ENCODE measurements at places on chromosomes 2 and 18. TPM values are rescaled to one million over a fixed set of nuclear protein-coding genes. Genes with fewer than 3 reads are reported as not detected.

UGT1A10 gene
- total RNA-seq: 54.9 TPM

KCNJ13 gene
- total RNA-seq: not detected

SRD5A2 gene
- total RNA-seq: not detected

MYO5B gene
- total RNA-seq: 118 TPM

- DNase-seq: no peak
Observed at GRCh38 chr2:29766191-29766590, 155.2 kb downstream of the ALK start.
